Heart right ventricle (tissue), 16 donors: ENCODE measurements at places on chromosomes 12 and 14.

GRCh38 chr14:89674936-89675335 lies 257.9 kb upstream of the FOXN3 start:
- DNase-seq = no peak

DNA sequence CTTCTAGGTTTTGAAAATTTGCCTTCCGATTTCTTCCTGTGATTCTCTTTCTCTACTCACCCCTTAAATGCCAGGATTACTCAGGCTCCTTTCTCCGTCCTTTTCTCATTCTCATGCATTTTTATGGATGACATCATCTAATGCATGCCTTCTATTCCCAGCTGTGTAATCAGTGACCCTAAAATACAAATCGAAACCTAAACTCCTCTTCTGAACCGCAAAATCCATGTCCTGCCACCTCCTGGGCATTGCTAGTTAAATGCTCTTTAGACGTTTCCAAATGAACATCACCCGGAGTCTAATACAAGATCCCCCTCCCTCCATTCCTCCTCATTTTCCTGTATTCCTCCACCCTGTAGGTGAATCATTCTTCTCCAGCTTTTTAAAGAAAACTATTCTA lies 1703.1 kb upstream of the FLRT2 start:
- no peak for DNase-seq

GRCh38 chr14:79938185-79938584 lies 273.1 kb downstream of the DIO2 start:
- no peak for DNase-seq

- DNase-seq = no peak
Measured at GRCh38 chr12:49227713-49228112, 37.2 kb upstream of the TUBA1C start.

DNA sequence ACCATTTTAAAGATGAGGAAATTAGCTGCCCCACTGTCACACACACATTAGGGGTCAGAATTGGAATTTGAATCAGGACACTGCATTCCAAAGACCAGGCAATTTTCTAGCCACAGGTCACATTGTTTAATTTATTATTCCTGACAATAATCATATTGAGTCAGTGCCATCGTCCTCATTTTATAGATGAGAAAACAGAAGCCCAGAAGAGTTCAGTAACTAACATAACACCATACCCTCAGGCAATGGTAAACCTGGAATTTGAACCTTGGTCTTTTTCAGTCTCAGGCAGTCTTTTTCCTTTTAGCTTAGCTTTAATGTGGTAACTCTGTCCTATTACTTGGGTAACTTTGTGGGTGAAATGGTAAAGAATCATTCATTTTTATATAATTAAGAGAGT lies 330.3 kb upstream of the SYT1 start:
- DNase-seq = no peak

DNA sequence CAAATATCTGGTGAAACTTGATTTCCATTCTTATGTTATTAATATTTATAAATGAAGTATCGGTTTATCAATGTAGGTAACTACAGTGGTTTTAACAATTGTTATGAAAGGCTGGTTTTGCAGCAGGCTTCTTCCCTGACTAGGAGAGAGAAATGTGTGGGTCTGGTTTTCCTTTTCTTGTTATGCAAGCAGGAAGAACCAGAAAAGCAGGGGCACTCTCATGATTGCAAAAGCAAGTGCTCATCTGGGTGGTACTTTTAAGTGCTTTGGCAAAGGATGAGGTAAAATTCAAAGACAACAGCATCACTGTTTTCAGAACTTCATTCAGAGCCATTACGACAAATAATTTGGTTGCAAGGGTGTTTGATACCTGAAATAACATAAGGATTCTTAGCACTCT lies 105.6 kb downstream of the PTPRO start:
- no peak for DNase-seq

DNA sequence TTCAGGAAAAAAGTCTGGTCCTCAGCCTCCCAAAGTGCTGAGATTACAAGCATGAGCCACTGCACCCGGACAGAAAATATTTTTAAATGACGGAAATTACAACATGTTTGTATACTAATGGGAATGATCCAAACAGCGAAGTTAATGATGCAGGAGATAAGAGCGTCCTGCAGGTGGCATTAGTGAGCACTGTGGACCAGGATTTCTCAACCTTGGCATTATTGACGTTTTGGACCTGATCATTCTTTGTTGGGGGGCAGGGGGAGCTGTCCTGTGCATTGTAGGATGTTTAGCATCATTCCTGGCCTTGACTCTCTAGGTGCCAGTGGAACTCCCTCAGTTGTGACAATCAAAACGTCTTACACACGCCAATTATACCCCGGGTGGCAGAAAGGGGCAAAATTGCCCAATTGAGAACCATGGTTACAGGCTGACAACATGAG lies 34.1 kb downstream of the SCFD1 start:
- no peak for DNase-seq

DNA sequence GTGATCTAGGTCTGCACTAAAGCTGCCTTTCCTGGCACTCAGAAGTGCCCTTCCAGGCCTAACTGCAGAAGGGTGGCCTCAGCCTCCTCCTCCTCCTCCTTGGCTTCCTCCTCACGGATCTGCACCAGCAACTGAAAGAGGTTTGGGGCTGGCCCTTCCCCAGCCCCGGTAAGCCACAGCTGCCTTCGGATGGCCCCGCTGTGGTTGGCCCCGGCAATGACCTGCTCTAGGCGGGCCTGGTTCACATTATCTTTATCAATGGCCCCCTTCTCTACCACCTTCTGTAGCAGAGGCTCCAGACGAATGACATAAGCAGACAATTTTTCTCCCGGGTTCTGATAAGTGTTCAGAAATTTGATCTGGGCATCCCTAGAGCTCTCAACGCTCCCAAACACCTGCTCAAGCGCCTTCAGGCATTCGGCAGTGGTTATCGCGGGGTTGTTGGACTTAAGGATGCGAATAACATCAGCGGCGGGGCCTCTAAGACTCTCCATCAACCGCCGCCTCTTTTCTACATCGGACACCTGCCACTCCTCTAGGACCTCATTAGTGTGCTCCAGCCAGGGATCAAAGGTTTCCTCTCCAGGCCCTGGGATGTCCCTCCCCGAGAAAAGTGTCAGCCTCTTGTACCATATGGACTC lies 1.5 kb downstream of the PNMA1 start:
- no peak for DNase-seq

DNA sequence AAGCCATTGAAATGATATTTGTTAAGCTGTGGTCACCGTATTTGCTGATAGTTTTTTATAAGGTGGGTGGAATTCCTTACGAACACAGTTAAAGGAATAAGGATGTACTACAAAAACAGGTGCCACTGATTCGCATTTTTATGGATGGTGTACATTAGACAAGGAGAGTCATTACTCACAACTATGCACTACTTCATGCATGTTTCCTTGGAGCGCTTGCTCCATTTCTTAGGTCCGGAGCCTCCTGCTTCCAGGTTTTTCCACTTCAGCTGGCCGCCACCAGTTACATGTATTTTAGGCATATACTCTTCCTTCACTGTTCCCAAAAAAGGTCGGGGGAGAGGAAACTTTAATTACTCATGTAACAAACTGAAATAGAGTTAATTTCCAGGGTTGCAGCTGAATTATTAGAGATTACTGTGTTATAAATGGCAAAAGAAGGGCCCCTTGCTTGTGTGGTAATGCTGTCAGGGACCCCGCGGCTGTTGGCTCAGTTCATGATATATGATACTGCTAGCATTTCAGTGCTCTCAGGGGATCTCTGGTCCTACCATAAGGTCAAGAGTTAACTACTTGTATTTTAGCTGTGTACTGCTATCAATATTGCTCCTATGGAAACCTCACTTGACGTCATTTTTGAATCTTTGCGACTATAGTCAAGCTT lies 454.7 kb downstream of the NPAS3 start:
- no peak for DNase-seq

GRCh38 chr12:5124401-5124800 lies 80.7 kb downstream of the KCNA5 start:
- DNase-seq = no peak

DNA sequence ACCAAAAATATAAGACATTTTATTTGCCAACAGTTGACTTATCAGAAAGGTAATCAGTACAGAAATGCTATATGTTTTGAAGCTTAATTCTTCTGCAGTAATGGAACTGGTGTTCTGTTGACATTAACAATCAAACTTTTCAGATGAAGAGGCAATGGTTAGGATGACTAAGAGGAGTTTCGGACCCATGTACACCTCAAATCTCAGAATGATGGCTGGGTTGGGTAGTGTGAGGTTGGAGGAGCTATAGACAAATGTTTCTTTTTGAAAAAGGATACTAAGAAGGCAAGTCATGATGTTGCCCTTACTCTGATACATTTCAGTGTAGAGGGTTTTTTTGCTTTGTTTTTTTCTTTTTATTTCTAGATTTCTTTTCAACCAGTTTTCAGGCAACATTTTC lies 66.9 kb downstream of the KNTC1 start:
- no peak for DNase-seq

GRCh38 chr12:25130741-25131188 lies 64.2 kb downstream of the DNAI7 start:
- DNase-seq = no peak

DNA sequence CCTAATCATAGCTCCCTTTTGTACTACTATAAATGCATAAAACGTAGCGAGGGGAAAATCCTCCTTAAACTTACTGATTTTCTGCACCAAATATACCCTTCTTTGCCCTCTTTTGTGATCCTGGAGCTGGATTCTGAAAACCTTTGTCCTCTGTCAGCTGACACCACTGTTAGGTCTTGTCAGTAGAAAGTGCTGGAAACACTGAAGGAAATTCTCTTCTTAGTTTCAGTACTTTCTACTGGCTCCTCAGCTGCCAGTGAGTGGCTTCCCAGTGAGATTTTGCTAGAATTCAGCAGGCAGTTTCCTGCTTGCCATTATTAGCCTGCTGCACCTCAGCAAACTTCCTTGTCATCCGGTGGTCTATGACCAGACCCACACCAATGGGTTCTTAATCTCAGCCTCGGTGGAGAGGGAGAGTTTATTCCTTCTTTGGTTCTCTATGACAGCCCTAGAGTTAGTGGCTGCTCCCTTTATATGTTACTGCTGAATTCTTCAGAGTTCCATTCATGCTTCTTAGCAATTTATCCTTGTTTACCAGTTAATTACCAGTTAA lies 476.2 kb downstream of the FSCB start:
- no peak for DNase-seq

GRCh38 chr14:54700717-54701116 lies 133.8 kb downstream of the SAMD4A start:
- no peak for DNase-seq

GRCh38 chr12:124098101-124098757 lies 125.2 kb downstream of the ZNF664 start:
- no peak for DNase-seq

DNA sequence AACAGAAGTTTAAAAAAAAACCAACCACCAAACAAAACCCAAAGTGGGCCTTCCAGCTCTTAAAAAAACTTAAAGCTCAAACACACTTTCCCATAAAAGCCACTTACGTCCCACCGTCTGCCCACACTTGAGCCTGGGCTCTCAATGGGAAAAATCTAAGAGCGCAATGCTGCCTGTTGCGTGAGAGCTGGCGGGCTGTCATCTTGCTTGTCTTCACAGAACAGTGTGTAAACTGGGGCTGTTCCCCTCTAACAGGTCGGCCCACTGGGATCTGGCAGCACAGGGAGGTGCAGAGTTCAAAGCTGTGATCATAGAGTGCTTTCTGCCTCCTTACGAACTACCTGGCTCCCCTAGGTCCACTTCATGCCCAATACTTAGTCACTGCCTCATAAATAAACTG lies 80.0 kb downstream of the DICER1 start:
- DNase-seq = no peak

DNA sequence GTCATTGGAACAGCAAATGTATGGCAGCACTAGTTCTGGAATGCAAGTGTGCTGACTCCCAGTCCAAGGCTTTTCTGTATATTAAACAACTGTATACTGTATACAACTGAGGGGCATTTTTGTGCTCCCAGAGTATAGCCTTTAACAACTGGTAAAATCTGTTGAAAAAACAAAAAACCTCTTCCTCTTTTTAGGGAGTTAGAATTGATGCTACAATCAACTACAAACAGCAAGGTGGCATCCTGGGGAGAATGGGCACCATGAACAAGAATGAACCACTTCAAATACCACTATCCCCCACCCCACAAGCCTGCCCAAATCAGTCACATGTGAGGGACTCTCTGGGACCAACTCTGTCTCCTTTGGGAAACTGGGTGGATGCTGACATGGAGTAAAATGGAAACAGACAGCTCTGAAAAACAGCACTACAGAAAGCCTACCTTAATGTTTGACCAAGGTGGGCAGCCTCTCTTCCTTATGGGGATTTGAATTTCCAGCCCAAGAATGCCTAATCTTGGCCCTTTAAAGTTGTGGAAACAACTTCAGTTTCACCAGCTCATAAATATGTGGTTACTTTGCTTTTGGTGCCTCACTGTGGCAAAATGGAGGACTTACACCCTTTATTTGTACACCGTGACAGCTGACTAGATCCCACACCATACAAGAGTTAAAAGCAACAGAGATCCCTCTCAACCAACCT lies 7.5 kb downstream of the VTI1B start:
- peak; percentile 19 for DNase-seq

- no peak for DNase-seq
Measured at GRCh38 chr14:66514213-66514612, 6.3 kb downstream of the GPHN start.

GRCh38 chr14:103122947-103123633 lies at the start of gene TNFAIP2:
Gene TNFAIP2 (plus strand): TSS chr14:103123461. CDS start chr14:103126458, 2,997 bp downstream.
- peak; percentile 81 for DNase-seq

DNA sequence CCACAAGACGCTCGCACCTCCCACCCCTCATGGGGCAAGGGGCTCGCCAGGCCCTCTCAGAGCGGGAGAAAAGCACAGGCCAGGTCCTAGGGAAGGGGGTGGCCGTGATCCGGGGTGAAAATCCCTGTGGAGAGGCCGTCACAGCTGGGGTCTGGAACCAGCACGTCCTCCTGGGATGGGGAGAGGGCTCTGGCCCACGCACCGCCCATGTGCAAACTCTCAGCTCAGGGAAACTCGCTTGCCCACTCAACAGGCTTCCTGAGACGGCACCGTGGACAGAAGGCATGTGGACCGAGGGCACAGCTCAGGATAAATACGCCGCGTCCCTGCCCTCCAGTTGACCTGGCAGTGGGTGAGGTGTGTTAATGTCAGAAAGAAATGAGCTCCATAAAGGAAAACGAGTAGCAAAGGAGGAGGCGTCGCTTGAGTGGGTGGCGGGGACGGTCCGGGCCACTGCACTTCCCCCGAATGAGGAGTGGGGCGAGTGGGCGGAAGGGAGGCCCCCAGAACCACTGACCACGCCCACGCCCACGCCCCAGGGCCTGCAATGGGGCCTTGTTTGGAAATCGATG lies 57.6 kb upstream of the GALNT9 start:
- no peak for DNase-seq

- no peak for DNase-seq
Measured at GRCh38 chr12:106109168-106109910, 29.4 kb downstream of the NUAK1 start.
